ENCODE measurements at places on chromosomes 12 and 14. TPM values are rescaled to one million over a fixed set of nuclear protein-coding genes. Genes with fewer than 3 reads are reported as not detected.
A peak's percentile ranks its signal among the peaks of the same experiment; 100 is the strongest.

Gene KRT2
- polyA plus RNA-seq = 1.1 TPM

DNA sequence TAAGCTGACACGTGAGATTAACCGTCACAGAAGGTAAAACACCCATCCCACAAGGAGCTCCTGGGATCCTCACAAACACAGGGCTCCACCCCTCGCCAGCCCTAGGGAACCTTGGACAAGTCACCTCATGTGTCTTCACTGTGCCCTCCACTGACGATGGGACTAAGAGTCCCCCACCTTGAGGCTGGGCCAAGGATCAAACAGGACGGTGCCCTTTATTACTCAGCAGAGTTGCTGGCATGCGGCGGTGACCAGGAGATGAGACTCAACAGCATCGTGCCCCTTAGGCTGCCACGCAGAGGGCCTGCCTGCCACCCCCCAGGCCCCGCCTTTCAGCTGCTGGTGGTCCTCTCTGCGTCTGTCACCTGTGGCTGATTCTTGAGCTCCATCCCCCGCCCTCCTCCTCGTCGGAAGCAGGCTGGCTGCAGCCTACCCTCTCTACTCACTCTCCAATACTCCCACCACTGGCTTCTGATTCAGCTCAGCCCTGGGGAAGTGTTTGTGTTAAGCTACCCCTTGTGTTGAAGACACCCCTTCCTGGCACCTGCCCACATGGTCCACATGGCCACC, 105.2 kb downstream of the DICER1 start:
- no peak for DNase-seq
- no peak overlapping the region for H3K4me3 ChIP-seq
- H3K36me3 ChIP-seq = no peaks in the 10 kb centered on the region
- H3K27me3 ChIP-seq = peaks cover 18% of the 10 kb centered on the region
- H3K27ac ChIP-seq = no peak overlapping the region

Gene RDH5
- polyA plus RNA-seq = 1.0 TPM

Gene SIX6
- not detected for polyA plus RNA-seq

DNA sequence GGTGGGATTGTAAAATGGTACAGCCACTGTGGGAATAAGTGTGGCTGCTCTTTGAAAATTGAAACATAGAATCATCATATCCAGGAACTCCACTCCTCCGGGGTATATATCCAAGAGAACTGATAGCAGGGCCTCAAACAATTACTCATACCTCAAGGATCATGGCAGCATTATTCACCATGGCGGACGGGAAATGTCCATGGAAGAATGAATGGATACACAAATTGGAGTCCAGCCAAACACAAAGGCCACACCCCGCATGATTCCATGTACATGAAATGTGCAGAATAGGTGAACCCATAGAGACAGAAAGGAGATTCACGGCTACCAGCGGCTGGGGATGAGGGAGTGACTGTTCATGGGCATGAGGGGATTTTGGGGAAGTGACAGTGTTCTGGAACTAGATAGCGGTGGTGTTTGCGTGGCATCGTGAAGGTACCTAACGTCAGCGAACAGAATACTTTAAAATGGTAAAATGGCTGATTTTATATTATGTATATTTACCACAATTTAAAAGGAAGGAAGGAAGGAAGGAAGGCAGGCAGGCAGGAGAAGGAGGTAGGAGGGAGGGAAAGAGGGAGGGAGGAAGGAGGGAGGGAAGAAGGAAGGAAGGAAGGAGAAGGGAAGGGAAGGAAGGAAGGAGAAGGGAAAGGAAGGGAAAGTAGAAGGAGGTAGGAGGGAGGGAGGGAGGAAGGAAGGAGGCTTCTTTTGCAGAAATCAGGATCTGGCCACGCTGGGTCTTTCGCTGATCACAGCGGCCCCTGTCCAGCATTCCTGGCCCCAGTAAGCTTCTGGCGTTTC, 14.1 kb upstream of the NCOR2 start:
- H3K27ac ChIP-seq = no peak overlapping the region
- peaks cover 7% of the 10 kb centered on the region for H3K4me1 ChIP-seq
- no peaks in the 10 kb centered on the region for H3K27me3 ChIP-seq
- H3K4me3 ChIP-seq = no peak overlapping the region

DNA sequence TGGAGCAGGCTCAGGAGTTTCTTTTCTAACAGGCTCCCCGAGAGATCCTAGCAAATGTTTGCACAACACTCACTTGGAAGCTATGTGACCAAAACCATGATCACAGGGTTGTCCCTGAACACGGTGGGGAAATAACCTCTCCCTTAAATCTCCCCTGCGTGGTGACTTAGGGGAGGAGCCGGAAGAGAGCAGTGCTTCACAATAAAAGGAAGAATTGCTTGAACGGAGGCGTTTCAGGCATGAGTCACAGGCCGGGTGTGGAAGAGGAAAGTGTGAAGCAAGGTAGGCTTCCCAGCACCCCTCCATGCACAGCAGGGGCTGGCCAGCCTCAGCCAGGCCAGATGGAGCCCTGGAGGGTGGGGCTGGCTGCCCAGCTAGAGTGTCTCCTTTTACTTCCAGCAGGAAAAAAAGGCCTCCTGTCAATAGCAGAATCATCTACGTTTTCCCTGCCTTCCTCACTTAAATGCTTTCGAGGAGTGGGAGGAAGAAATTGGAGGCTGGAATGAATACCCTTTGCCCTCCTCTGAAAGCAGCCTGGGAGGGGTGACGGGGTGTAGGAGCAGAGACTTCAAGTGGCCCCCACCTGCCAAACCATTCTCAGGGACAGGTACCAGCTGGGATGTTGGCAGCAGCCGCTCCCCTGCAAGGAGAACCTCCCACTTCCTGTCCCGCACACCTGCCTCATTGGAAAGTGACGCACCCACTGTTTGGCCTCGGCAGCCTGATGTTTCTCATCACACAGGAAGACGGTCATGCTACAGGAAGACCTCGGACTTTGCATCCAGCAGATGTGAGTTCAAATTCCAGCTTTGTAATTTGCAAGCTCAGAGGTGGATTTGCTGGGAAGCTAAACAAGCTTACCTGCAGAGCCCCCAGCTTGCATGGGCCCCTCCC, 30.1 kb upstream of the PPP2R5C start:
- H3K4me1 ChIP-seq = peaks cover 38% of the 10 kb centered on the region
- DNase-seq = peak; percentile 45
- H3K36me3 ChIP-seq = no peaks in the 10 kb centered on the region
- H3K4me3 ChIP-seq = peak overlapping the region; percentile 89
- H3K27me3 ChIP-seq = no peaks in the 10 kb centered on the region

DNA sequence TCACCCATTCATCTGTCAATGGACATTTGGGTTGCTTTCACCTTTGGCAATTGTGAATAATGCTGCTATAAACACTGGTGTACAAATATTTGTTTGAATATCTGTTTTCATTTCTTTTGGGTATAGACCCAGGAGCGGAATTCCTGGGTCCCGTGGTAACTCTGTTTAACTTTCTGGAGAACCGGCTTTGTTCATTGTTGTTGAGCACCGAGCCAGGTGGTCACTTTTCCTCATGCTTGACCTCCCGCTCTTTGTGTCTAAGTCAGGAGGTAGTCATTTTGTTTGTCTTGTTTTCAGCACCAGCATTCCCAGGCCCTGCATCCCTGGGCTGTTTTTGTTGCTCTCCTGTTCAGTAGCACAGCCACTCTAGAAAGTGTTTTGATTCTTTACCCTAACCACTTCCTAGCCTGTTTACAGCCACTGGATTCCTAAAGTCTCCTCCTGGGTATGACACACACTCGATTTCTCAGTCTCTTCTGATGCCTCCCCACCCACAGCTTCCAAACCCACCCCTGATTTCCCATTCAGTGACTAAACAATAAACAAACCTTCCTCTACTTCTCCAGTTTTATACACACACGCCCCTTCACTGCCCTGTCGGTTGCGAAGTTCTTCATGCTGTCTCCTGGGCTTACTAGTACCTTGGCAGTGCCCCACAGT, 37.9 kb downstream of the B4GALNT3 start:
- no peaks in the 10 kb centered on the region for H3K4me1 ChIP-seq
- H3K4me3 ChIP-seq = no peak overlapping the region
- peaks cover 2% of the 10 kb centered on the region for H3K27me3 ChIP-seq
- no peak overlapping the region for H3K27ac ChIP-seq
- H3K36me3 ChIP-seq = no peaks in the 10 kb centered on the region

DNA sequence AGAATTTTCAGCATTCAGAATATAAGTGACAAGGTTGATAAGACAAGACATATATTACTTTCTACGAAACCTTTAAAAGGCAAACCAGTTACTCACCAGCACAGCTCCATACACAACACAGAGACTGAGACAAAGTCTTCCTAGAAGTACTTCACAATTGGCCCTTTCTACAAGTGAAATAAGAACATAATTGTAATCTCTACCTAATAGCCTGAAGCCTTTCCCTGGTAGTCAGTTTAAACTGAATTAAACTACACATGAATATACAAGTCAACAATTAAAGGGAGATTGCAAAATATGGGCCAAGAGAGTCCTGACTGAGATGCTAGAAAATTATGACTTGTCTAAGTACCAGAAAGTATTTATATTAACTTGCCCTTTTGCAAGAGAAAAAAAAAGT, 95.9 kb downstream of the PUS7L start:
- no peak overlapping the region for H3K27ac ChIP-seq
- H3K4me1 ChIP-seq = no peaks in the 10 kb centered on the region
- H3K27me3 ChIP-seq = peaks cover 2% of the 10 kb centered on the region
- no peak overlapping the region for H3K4me3 ChIP-seq

- H3K36me3 ChIP-seq = no peaks in the 10 kb centered on the region
Observed at GRCh38 chr12:16076970-16077522, 165.9 kb downstream of the DERA start.

DNA sequence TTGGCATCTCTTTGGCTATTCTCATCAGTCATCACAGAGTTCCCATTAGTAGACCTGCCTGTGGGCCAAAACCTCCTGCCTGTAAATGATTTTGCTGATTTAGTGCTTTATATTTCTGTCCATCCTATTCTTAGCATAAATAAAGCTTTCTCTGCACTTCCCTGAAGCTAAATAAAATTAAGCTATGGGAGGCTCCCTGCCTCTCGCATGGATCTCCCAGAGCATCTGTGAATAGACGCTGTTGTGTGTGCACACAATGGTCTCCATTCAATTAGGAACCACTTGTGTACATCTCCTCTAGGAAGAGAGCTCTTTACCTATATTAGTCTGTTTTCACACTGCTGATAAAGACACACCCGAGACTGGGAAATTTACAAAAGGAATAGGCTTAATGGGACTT, 80.4 kb downstream of the PPFIBP1 start:
- H3K4me3 ChIP-seq = no peak overlapping the region
- H3K27me3 ChIP-seq = no peaks in the 10 kb centered on the region
- H3K27ac ChIP-seq = no peak overlapping the region
- DNase-seq = no peak
- peaks cover 10% of the 10 kb centered on the region for H3K36me3 ChIP-seq

- DNase-seq = no peak
- no peaks in the 10 kb centered on the region for H3K36me3 ChIP-seq
- H3K27me3 ChIP-seq = no peaks in the 10 kb centered on the region
- H3K4me3 ChIP-seq = peak overlapping the region; percentile 72
Observed at GRCh38 chr14:39265033-39265432, 31.3 kb downstream of the MIA2 start.

Gene BAZ1A
- 9.1 TPM for polyA plus RNA-seq

DNA sequence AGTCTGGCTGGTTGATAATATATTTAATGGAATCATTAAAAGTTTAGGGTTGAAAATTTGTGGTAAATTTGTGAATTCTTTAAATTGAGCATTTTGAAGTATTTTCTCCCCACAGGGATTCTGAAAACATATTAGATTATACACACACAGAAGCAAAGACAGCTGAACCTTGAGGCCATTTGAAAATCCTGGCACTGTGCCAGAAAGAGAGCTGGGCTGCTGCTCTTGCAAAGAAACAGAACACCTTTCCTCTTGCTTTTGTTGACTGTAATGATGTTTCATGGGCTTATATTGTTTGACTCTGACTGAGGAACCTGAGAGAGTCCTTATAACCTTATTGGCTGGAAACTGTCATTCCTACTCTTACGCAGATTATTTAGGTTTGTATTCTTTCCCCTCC, 4.8 kb downstream of the RNF34 start:
- H3K36me3 ChIP-seq = peaks cover 9% of the 10 kb centered on the region
- no peak for DNase-seq
- no peak overlapping the region for H3K4me3 ChIP-seq
- no peaks in the 10 kb centered on the region for H3K27me3 ChIP-seq
- no peak overlapping the region for H3K27ac ChIP-seq
- peaks cover 35% of the 10 kb centered on the region for H3K4me1 ChIP-seq

DNA sequence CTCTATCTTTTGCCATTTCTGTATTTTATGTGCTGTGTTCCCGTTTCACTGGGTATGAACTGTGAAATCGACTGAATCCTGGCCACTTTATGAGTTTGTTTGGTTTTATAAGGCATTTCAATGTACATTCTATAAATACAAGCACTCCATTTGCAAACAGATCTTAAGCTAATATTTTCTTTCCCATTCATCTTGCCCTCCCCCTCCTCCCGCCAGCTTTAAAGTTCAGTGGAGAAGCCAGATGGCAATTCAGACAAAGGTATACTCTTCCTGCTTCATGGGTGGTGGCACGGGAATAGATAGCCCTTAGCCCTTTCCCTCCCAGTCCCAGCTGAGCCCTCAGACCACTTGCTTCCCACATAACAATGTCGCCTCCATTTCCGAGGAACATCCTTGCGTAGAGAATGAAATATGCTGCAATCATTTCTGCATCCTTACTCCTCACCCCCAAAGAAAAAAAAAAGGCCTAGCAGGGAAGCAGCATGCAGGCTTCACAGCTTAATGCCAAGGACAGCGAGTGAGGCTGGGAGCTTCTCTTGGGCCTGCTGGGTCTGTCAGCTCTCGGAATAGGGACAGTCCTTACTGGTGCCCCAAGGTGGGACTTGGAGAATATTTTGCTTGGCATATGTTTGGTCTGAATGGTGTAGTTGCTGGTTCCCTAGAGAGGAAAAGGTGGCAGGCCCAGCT, 52.8 kb upstream of the SRSF5 start:
- H3K4me1 ChIP-seq = peaks cover 49% of the 10 kb centered on the region
- no peaks in the 10 kb centered on the region for H3K27me3 ChIP-seq
- no peak overlapping the region for H3K4me3 ChIP-seq
- no peak for DNase-seq
- no peak overlapping the region for H3K27ac ChIP-seq

- peaks cover 4% of the 10 kb centered on the region for H3K27me3 ChIP-seq
- no peak for DNase-seq
- H3K4me3 ChIP-seq = no peak overlapping the region
- H3K27ac ChIP-seq = no peak overlapping the region
Observed at GRCh38 chr12:2355604-2356003, 302.8 kb downstream of the CACNA1C start.

- no peak overlapping the region for H3K27ac ChIP-seq
- no peak overlapping the region for H3K4me3 ChIP-seq
- no peaks in the 10 kb centered on the region for H3K4me1 ChIP-seq
- H3K27me3 ChIP-seq = no peaks in the 10 kb centered on the region
- no peak for DNase-seq
Observed at GRCh38 chr14:93928184-93929047, 1.3 kb downstream of the FAM181A start.
